ENCODE measurements at places on chromosomes 13 and 19.

DNA sequence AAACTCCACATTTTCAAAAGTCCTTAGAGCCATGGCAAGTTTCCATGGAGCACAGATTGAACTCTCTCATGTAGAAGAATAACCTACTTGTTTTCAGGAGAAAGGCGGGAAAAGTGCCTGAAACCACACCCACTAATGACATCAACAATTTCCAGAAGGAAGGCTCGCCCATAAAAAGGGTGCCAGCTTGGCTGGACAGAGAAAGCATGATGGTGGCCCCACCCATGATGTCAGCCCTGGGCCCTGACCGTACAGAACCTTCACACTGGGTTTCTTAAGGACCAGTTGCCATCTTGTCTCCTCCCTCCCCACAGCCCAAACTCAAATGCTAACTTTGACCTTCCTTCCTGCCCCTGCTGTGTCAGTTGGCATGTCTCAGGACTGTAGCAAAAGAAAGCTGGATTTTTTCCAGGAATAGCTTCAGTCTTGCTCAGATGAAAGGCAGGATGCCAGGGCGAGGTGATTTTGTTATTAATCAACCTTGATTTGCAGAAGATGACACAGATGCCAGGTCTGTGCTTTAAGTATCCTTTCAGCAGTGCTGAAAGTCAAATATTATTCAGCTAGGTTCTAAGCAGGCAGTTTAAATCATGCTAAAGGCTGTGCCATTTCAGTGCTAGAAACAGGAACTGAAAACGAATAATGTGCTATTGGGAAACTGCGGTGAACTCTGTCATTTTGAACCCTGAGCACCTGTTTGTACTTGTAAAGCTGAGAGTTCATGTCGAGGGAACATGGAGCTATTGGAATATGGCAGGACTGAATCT lies 89.5 kb upstream of the RFC3 start:
- no peak for DNase-seq

- DNase-seq: no peak
Measured at GRCh38 chr19:4081441-4082129, 14.9 kb upstream of the ZBTB7A start.

DNA sequence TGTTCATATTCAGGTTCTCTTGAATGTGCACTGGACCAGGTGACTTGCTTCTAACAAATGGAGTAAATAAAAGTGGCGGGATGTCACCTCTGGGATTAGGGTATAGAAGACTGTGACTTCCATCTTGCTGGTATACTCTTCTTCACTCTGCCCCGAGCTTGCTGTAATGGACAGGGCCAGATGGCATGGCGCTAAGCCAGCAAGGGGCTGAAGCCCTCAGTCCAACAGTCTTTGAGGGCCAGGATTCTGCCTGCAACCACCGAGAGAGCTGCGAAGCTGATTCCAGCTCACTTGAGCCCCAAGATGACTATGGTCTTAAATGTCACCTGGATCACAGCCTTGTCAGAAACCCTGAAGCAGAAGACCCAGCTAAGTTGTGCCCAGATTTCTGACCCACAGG lies 600.0 kb downstream of the FGF9 start:
- DNase-seq: no peak

GRCh38 chr13:33235564-33235963 lies 50.0 kb downstream of the STARD13 start:
- no peak for DNase-seq

DNA sequence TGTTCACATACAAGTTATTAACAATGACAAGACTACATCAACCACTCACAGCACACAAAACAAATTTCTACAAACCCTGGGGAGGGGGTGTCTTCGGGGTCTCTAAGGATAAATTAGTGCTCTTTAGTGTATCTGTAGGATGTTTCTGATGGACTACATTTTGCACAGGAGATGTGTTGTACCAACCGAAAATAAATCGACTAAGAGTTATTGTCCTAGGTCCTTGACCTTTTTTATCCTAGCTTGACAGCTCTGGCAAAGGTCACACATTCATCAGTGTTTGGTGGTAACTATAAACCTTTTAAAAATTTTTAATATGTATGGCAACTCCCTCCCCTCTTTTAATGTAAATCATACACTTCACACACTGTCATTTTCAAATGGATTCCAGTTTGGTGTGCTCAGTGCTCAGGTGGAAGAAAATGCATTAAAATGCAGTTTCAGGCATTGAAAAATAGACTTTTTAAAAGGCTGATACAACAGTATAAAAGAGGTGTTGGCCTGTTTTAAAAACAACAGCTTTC lies 7.7 kb downstream of the ZIC5 start:
- DNase-seq: no peak

DNA sequence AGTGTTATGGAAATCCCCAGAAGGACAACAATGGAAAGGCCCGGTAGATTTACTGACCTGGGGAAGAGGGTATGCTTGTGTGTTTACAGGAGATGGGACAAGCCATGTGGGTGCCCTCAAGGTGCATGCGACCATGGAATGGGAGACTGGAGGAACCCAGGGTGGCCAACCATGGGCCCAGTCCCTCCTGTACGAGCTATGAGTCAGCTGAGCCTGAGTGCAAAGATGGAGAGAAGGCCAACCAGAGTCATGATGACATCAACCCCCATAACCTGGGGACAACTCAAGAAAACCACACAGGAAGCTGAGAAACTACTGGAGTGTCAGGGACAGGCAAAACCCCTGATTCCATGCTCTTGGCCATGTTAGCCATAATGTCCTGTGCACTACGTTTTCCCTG lies 7.8 kb downstream of the ZNF350 start:
- DNase-seq: no peak

DNA sequence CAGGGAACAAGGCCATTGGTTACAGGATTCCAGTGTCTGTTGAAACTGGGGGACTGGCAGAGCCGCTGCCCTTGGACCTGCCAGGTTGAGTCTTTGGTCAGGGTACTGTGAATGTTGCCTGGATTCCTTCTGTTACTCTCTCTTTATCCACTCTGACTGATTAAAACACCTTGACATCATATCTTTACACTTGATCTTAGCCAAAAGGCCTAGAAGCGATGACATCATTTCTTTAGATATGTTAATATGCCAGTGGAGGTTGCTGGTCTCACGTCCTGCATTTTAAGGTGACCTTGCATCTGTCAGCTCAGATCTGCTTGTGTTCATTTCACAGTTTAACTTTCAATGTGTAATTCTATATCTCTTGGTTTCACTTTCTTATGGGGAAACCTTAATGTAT lies 9.2 kb downstream of the GPATCH1 start:
- no peak for DNase-seq

DNA sequence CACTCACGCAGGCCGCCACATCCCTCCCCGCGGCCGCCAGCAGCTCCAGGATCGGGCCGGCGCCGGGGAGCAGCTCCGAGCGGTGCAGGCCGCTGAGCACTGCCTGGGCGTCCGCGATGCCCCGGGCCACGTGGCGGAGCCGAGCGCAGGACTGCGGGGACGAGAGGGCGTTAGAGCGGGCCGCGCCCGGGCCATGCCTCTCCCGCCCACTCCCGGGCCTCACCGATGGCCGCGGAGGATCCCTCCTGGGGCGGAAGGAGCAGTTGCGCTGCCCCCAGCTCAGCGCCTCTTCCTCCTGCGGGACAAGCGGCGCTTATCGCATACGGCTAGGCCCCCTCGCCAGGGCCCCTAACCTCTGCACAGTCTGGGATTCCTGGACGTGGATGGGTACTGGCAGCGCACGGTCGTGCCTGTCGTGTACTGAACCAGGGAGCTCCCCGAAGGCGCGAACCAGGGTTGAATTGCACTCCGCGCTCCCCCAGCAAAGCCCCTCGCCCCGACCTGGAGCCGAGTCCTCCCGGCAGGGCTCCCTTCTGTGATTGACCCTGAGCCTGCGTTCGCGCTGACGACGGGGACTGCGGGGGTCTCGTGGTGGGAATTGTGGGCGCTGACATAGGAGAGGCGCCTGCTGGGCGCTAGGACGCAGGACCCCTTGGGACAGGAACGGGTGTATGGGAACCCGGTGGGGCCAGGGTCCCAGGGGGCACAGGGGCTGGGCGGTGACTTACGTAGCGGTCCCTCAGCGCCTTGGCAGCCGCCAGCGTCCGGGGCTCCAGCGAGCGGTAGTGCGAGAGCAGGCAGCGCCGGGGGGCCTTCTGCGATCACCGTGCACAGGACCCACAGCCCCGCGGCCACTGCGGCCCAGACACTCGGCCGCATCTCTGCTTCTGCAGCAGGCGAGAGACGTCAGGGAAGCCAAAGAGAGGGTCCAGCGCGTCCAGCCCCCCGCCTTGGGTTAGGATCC lies 673 bp downstream of the IFNL4 start:
- DNase-seq: no peak

- no peak for DNase-seq
Measured at GRCh38 chr13:86922936-86923335, 748.2 kb upstream of the SLITRK5 start.

- DNase-seq: peak; percentile 62
Measured at GRCh38 chr19:55454787-55455243, 6.6 kb downstream of the ISOC2 start.

DNA sequence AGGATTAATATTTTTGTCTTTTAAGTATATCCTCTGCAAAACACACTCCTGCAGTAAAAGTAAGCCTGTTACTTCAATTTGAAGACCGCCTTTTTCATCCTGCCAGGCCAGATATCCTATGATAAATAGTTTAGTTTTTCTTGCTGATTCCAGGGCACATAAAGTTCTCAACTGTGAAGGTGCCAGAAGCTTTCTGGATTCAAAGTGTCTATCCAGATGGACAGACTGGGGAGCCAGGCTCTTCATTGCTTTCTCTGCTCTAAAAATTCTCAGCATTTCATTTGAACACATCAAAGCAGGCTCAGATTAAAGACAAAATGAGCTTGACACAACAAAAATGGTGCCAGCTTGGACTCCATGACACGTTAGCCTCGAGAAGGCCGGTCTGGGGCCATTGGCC lies 53.6 kb upstream of the UBL3 start:
- no peak for DNase-seq

GRCh38 chr19:30629086-30629485 lies 256.9 kb downstream of the ZNF536 start:
- no peak for DNase-seq

GRCh38 chr19:48484247-48484893 lies 15.2 kb downstream of the CYTH2 start:
- no peak for DNase-seq

GRCh38 chr13:33676045-33676989 lies 141.6 kb upstream of the RFC3 start:
- no peak for DNase-seq

- DNase-seq: peak; percentile 99
Measured at GRCh38 chr19:13833330-13834243, 38.3 kb downstream of the ZSWIM4 start.

GRCh38 chr19:51076631-51077213 lies 6.0 kb downstream of the KLK14 start:
- DNase-seq: no peak
